Non-pigmented ciliary epithelial cell (primary cell): ENCODE measurements at places on chromosomes 6 and 20.

DNA sequence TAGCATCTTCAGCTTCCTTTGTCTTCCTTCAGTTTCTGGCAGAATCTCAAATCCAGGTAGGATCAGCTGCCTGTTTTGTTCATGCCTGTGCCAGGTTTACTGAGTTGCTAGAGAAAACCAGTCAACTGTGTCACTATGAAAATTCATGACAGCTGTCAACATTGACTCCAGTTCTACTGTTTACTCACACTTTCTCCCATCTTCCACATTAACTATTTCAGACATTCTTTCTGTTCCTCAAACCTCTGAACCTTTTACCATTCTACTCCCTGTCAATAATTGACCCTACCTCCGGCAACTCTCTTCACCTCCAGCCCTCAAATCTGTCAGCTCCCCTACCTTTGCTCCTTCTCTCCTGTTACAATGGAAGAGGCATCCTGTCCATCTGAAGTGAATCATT lies 8.5 kb downstream of the ENPP4 start:
- no peak for DNase-seq

- peak; percentile 5 for DNase-seq
Observed at GRCh38 chr6:33118525-33119123, 42.8 kb downstream of the HLA-DPB1 start.

- DNase-seq: no peak
Observed at GRCh38 chr20:37540001-37540400, 12.3 kb upstream of the BLCAP start.

- no peak for DNase-seq
Observed at GRCh38 chr20:24986436-24987015, 6.0 kb downstream of the APMAP start.

- DNase-seq: no peak
Observed at GRCh38 chr20:35838205-35838604, 66.4 kb downstream of the PHF20 start.

DNA sequence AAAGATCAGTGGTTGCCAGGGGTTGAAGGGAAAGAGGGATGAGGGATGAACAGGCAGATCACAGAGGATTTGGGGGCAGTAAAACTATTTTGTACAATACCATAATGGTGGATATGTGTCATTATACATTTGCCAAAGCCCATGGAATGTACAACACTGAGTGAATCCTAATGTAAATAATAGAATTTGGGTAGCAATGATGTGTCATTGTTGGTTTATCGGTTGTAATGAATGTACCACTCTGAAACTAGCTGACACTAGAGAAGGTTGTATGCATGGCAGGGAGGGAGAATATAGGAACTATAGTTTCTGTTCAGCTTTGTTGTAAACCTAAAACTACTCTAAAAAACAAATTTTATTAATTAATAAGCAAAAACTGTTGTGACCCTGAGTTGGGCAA lies 17.8 kb upstream of the ASF1A start:
- DNase-seq: no peak

- DNase-seq: no peak
Observed at GRCh38 chr6:47532981-47533585, 55.5 kb downstream of the CD2AP start.

DNA sequence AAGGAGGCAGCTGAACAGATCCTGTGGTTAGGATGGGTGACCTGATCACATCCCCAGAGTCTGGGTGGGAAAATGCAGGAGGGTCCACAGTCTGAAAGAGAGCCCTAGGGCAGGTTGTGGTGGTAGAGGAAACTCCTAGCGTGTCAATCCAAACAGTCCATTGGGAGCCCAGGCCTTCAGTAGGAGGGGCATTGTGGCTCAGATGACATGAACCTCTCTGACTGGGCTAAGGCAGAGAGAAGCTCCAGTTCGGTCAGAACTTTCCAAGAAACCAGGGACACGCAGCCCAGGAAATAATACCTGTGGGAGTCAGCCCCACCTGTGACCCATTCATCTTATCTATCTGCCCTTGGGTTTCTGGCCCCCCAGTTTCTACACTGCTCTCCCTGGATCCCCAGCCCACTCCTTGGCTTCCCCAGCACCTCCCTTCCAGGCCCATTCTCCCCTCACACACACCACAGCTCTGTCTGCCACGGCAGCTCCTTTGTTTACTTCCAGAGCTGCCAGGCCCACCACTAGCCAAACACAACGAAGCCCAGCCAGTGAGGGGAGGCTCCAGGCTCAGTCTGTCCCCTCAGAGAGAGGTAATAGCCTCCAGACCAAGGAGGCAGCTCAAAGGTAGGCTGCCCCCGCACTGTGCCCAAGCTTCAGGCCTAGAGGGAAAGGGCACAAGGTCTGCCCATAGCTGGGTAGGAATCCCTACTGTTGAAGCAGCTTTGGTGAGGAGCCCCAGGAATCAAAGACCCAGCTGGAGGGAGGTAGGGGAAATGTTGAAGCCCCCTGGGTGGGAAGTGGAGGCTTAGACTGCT lies 6.2 kb downstream of the GDF5 start:
- DNase-seq: no peak

GRCh38 chr6:81475646-81476045 lies 276.8 kb downstream of the TENT5A start:
- DNase-seq: no peak

DNA sequence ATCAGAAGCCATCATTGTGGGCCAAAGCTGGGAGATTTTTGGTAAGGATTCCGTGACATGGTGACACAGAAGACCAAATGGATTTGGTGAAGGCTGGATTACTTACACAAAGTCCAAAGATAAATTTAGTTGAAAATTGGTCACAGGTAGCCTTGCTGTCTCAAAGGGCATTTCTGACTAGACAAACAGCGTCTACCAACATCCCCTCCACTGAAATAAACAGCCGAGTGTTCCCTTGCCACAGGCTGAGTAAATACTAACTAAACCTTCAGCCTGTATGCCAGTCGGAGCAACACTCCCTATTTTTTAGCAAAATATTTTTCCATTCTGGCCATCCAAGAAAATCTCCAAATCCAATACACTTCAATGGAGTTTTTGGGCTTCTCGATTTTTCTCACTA lies 279.9 kb upstream of the CITED2 start:
- no peak for DNase-seq

DNA sequence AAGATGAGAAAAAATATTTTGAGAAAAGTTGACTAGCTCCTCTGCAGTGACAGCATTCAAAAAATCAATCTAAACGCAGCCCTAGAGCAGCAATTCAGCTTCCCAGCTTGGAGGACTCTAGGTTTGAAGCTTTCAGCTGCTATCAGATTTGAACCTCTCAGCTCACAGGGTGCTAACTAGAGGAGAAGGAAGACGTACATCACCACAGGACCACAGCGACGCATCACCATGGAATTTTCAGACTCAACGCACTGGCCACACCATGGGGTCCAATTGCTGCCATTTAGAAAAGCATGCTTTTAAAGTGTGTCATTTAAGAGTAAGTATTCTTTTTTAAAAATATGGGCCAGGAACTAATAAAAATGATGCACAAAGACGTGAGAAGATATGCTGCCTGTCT lies 45.0 kb upstream of the FUCA2 start:
- peak; percentile 83 for DNase-seq

- peak; percentile 74 for DNase-seq
Observed at GRCh38 chr6:140921366-140922226, 1211.1 kb upstream of the GJE1 start.

DNA sequence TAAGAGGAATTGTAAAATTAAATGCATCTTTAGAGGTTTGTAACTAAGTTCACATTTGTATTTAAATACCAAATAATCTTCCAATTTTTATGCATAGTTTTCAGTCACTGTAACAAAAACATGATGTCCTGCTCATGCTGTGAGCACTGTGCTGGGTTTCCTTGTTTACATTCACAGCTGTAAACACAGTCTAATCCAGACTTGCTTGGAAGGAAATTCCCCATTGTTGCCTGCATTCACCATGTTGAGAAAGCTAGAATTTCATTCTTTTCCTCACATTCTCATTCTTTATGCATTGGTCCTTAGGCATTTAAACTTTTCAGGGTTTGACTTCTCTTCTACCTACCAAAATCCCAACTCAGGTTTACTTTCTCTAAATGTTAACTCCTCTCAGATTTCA lies 242.0 kb upstream of the TBX18 start:
- DNase-seq: no peak

- DNase-seq: no peak
Observed at GRCh38 chr6:63635215-63635587, 401 bp upstream of the PHF3 start.

GRCh38 chr20:62329389-62330377 lies 26.9 kb downstream of the ADRM1 start:
- no peak for DNase-seq

DNA sequence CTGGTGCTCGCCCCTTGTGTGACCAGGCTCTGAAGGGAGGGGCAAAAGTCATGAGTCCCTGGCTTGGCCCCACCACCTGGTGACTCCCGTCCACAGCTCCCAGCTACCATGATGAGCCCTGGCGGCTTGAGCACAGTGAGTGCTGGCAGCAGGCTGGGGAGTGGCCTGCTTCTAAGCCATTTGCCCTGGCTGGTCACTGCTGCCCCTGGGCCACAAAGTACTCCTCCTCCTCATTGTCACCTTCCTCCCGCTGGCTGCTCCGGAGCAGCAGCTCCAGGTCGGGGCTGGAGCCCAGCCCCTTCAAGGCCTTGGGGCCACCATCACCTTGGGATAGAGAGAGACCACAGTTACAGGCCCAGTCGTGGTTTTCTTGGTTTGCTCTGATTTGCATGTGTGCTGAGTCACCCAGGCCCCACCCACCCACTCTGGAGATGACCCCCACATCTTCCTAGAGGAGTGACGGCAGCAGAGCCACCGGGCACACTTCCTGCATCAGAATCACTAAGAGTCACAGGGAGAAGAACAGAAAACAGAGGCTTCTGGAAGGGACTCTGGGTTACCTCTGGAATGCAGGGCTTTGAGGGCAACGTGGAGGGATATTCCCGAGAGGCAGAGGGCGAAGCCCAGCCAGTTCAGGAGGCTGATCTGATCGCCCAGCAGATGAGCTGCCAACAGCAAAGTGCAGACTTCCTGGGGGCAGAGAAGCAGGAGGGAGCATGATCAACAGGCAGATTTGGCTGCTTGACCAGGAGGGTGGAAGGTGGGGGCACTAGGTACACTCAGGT lies 42.1 kb upstream of the CDH22 start:
- peak; percentile 79 for DNase-seq

GRCh38 chr20:4972506-4973251 lies 28.6 kb downstream of the SLC23A2 start:
- DNase-seq: no peak

DNA sequence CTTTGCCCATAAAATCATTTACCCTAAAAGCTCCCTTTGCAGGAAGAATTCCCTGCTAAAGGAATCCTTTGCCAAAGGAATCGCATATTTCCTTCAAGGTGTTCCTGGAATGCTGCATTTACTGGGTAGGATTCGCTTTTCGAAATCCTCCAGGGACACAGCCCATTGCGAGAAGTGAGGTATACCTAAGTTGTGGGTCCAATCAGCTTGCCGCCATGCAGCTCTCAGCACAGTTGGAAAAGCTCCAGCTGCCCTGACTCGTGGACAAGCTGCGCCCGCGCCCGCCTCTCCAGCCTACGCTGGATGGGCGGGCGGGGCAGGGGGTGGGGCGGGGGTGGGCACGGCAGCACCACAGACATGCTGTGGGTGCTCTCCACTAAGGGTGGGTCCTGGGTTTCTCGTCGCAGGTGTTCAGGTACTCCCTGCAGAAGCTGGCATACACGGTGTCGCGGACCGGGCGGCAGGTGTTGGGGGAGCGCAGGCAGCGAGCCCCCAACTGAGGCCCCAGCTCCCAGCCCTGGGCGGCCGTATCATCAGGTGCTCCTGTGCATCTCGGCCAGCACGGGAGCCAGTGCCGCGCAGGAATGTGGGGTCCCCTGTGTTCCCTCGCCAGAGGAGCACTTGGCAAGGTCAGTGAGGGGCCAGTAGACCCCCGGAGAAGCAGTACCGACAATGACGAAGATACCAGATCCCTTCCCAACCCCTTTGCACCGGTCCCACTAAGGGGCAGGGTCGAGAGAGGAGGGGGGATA lies 1.4 kb downstream of the NNAT start:
- no peak for DNase-seq

DNA sequence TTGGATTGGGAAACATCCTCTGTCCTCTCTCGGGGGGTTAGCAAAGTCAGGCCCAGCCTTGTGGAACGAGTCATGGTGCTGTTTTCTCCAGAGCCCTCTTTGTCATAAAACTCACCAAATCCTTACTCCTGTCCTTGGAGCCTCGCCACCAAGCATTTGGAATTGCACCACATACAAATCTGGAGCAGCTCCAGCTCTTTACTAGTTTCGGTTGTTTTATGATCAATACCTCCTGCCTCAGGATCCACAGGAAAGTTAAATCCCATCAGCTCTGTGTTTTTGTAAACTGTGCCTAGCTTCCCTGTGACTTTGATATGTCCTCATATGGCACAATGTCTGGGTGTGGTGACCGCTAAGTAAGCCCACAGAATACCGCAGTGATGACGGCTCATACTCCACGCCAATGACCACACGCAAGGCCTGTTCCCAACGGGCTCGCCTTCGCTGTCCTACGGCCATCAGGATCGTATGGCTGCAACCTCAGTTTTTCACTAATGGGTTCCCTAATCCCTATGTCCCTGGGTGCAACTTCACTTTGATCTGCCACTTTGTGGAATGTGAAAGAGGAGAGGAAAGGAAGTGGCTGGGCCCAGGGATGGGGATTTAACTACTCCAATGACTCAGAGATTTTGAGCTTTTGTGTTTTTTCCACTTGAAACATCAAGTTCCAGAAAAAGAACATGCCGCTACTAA lies 111.3 kb upstream of the FOXQ1 start:
- no peak for DNase-seq

DNA sequence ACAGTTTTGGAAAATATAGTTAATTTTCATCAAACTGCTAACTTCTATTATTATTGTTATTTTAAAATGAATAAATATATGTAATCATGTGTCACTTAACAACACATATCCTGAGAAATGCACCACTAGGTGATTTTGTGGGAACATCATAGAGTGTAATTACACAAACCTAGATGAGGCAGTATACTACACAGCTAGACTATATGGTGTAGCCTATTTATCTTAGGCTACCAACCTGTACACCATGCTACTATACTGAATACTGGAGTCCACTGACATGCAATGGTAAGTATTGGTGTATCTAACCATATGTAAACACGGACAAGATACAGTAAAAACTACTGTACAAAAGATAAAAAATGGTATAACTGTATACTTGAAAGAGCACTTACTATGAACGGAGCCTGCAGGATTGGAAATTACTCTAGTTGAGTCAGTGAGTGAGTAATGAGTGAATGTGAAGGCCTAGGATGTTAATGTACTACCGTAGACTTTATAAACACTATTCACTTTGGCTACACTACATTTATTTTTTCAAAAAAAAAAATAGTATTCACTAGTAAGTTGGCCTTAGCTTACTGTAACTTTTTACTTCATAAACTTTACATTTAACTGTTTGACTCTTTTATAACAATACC lies 72.4 kb downstream of the ASCC3 start:
- DNase-seq: peak; percentile 35

DNA sequence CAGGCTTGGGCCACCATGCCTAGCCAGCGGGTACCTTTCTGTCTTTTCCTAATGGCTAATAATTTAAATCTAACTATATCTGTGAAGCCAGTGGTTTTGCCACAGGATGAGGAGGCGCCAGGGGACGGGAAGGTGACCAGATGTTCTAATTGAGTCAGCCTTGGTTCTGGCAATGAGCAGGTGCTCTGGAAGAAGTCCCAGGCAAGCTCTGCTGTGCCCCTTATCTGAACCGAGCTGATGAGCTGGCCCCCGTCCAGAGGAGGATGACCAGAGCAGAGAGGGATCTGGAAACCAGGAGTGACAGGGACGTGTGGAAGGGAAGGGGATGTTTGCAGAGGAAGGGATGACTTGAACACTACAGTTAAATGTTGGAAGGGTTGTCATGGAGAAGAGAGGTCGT lies 46.7 kb downstream of the SLC35D3 start:
- no peak for DNase-seq

- no peak for DNase-seq
Observed at GRCh38 chr6:125076482-125076742, 77.2 kb upstream of the TPD52L1 start.
